ENCODE measurements at places on chromosomes 4 and X. TPM values are rescaled to one million over a fixed set of nuclear protein-coding genes. Genes with fewer than 3 reads are reported as not detected.

The SPANXN3 gene
- not detected for total RNA-seq

The EGF gene
- total RNA-seq: 1.5 TPM

The TCEAL2 gene
- 4.1 TPM for total RNA-seq

The CNKSR2 gene
- total RNA-seq: 20.2 TPM

DNA sequence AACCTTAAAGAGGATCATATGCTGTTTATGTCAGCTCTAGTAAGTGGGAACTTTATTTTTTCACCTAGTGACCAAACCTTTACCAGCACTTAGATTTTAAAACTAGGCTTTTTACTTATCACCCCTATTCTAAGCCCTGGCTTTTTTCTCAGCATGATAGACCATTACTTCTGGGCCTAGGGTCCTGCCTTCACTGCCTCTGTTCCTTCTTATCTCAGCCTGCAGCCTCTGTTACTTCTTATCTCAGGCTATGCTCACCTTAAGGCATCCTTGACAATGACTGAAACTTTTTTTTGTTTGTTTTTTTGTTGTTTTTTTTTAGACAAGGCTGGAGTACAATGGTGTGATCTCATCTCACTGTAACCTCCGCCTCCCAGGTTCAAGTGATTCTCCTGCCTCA is 59.6 kb downstream of the TMEM154 start:
- no peak for DNase-seq

DNA sequence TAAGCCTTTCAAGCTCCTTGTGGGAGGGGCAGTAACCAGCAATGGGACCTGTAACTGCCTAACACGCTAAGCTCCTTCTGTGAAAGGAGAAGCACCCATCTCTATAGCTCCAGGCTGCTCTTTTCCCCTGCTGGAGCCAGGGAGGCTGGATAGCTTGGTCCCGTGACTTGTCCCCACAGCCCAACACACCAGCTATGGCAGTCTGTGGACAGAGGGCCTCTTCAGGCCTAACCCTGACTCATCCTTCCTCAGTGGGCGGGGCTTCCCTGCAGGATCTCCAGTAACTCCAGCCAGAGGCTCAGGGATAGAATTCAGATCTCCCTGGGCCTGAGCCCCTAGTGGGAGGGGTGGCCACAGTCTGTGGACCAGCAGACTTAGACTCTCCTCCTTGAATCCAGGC is 1290.1 kb downstream of the PCDH7 start:
- DNase-seq: no peak

GRCh38 chr4:172686021-172686420 is 482.6 kb upstream of the GALNT7 start:
- no peak for DNase-seq

DNA sequence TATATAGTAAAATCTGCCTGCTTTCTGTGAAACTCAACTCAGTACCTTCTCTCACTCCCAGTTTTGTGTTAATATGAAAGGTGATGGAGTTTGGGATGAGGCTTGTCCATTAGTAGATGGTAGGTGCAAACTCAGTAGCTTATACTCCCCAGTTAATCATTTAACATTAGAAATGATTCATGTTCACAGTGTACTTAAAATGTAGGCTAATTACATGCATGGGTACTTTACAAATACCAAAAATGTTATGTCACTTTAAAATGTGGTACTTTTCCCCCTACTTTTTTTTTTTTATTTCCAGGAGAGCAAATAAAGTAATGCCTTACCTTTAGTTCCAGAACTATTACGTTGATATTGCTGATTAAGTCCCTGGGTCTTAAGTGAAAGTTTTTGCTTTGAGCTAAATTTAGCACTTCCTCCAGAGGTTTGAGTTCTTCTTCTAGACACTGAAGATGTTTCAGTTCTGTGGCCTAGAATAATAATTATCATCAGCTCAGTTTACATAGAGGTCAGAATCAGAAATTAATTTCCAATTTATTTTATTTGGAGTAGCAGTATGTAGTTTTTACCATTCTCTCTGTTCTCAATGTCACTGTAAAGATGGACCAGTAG is 3.0 kb downstream of the IL2 start:
- DNase-seq: no peak

DNA sequence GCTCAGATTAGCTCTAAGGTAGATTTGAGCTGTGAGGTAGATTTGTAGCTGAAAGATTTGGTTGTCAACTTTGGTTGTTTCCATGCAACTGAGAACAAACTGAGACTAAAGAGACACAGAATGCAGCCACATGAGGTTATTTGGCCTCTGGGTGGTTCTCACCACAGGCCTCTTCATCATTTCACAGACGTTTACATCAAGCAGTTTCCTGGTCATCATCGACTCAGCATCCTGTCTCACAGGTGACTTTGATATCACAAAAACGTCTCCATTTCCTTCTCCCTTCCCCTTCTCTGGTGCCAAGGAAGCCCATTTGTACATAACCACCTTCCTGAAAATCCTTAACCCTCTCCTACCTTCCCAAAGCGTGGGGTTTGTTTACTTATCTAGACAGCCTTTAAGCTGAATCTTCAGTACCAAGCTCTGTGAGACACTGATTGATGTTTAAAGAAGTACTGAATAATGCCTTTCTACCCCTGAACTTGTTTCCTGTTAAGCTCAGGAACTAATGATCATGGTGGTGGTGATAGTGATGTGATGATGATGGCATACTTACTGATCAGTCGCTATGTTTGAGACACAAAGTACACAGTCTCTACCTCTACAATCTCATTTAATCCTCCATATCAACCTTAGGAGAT is 81.9 kb downstream of the FAM114A1 start:
- no peak for DNase-seq

DNA sequence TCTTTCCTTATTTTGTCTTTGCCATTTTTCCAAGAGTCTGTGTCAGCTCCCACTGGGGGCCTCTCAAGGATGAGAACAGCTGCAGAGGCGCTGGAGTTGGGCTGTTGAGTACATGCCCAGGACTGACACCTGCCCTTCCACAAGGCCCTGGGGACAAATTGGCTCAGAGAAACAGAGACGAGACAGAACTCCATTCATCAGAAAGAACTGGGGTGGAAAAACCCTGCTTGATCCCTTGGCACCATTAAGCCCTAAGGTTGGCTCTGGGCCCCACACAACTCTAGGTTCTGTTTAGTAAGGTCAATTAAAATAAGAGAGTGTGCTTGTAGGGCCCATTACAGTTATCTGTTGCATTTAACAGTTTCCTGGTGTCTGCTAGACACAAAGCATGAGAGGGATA is 63.6 kb downstream of the DCX start:
- no peak for DNase-seq

DNA sequence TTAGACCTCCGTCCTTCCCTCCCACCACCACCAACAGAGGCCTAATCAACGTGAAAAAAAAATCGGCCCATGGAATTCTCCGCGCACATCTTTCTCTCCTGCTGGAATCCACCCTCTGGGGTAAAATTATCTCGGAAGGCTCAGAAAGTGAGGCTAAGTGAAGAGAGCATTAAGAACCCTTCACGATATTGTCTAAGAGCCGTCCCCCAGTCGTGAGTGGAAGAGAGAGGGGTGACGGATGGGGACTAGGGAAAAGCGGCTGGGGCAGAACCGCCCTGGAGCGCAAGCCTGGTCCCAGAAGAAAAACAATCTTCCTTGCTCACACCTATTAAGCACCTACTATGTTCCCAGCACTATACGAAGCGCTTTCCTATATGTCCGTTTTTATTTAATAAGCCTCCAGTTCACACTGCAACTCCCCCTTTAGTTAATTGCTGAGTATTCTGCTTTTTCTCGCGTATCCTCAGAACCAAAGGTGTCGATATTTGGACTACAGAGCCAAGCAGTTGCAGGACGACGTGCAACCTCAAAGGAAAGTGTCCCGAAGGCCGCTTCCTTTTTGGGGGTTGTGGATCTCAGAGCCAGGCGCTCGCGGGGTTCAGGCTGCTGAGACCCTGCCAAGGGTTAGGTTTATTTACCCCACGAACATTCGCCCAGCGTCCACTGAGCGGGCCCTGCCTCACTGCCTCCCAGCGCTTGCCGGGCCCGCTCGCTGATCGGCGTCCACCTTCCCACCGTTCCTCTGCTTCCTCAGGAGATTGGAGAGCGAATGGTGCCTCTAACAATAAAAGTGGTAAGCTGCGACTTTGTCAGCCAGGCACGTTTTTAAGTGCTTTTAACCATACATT is 889 bp downstream of the MGARP start:
- no peak for DNase-seq

GRCh38 chr4:160819791-160820190 is 1344.0 kb downstream of the FSTL5 start:
- no peak for DNase-seq

- DNase-seq: no peak
Observed at GRCh38 chr4:107593230-107593629, 126.8 kb downstream of the PAPSS1 start.
